ENCODE measurements at places on chromosomes 3 and 15.

DNA sequence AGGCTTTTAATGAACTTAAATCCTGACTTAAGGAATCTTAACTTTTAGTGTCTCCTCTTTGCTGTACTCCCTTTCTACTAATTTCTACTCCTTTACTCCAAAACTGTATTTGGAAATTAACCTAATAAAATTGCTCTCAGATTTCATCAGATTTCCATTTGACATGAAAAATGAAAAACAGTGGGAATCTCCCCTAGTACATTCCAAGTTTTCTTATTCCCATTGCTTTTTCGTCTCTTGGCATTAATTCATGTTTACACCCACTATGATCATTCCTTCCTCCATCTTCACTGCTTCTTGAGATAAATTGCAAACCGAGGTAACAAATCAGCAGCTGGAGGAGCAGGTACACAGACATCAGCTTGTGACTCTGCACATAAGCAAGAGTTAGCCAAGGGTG lies 208.7 kb downstream of the VGLL3 start:
- DNase-seq = no peak

DNA sequence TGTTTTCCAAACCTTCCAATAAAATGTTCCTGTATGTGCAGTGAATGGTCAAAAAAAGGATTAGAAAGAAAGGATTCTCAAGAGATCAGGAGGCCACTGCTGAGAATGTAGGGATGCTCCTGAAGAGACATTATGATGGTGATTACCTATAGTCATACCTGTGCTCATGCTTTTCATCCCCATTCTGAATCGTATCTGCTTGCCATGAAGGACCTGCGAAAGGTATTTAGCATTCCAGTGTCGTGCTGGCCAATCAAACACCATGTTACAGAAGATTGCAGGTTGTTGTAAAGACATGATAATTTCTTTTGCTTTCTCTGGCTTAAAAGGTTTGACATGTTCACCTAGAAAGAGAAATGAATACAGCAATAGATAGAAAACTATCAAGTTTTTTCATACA lies 16.1 kb downstream of the HSPBAP1 start:
- no peak for DNase-seq

DNA sequence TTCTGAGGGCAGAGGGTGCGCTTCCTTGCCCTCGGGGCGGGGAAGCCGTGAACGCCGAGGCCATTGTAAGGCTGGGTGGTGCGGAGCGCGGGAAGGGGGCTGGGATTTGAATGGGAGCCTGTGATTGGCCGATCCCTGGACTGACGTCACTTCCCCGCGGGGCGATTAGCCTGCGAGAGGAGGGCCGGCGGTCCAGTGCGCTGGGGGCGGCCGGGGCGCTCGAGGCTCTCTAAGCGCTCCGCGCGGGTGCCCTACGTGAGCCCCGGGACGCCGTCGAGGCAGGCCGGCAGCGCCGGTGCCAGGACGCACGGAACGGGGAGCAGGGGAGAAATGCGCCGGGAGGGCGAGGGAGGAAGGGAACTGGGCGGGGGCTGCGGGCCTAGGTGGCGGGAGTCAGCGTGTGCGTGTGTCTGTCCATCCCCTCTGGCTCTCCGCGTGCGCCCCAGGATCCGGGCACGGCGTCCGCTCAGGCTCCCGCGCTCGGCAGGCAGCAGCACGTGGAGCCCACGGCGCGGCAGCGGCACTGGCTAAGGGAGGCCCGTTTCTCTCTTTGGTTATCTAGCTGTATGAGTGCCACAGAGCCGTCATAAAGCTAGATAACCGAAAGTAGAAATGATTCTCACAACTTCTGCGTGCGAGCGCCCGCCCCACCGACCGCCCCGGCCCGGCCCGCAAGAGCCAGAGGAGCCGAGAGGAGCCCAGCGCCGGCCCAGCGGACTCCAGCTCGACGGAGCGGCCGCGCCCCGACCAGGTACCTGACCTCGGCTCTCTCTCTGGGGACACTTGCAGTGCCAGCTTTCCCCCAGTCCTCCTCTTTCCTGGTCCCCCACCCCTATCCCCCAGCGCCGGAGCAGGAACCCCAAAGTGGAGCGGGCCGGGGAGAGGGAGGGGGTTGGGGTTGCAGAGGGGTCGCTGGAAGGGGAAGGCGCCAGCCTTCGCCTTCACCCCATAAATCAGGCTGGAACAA lies 33.1 kb upstream of the POLG start:
- DNase-seq = no peak

GRCh38 chr3:182259579-182259978 lies 533.7 kb upstream of the ATP11B start:
- no peak for DNase-seq

- DNase-seq = no peak
Measured at GRCh38 chr15:62792986-62793751, 249.4 kb upstream of the TPM1 start.

DNA sequence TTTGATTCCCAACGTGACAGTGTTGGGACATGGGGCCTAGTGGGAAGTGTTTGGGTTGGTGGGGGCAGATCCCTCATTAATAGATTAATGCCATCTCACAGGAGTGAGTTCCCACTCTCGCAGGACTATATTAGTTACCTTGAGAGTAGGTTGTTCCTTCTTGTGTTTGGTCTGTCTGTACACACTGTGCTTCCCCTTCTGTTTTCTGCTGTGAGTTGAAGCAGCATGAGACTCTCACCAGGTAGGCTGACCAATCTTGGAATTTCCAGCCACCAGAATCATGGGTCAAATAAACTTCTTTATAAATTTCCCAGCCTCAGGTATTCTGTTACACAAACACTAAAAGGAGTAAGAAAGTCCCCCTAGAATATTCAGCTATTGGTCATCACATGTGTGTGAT lies 145.4 kb downstream of the ERC2 start:
- DNase-seq = no peak

- DNase-seq = no peak
Measured at GRCh38 chr3:177133860-177134815, 63.1 kb downstream of the TBL1XR1 start.

DNA sequence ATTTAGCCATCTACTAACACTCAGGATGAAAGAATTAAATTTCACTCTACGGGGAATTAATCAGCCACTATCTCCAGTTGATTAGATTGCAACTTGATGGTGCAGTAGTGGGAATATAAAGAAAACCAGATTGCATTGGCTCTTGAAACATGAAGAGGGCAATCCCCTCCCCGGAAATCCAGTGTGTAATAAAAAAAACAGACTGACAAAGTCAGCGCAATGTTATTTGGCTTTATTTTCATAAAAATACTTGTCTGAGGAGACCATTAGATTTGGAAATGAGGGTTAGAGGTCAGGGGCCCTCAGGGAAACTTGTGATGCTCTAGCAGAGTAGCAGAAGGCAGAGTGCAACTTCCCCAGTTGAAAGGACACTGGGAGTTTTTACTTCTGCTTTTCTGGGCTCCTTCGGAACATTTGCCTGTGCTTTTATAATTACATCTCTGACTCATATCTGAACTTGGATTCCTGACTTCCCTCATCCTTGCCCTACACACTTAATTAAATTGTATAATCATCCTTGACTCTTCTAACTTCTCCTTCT lies 326.8 kb downstream of the TUSC7 start:
- DNase-seq = no peak

DNA sequence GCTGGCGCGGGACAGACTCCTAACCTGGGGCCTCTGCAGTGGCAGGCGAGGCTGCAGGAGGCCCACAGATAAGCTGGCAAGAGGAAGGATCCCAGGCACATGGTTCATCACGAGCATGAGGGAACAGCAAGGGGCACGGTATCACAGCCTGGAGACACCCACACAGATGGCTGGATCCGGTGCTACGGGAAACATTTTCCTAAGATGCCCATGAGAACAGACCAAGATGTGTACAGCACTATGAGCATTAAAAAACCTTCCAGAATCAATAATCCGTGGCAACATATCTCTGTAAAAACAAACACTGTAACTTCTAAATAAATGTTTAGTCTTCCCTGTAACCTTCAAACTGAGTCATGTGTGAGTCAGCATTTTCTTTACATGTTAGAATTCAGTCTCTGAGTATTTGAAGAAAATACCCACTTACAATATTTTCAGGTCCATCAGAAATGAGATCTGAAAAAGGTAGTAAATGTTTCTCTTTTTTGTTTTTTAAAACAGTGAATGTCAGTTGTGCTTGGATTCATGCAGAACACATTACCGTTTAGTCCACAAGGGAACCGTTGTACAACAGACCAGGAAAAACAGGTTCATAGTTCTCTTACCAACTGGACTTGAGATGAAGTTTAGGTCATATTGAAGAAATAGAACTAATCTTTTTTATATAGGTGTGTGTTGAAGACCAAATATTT lies 75.9 kb downstream of the BOC start:
- peak; percentile 68 for DNase-seq

GRCh38 chr3:142963516-142964448 lies at the start of gene PAQR9:
TSS of gene PAQR9 (minus strand) at chr3:142963674. CDS start at chr3:142963336, 338 bp downstream.
- DNase-seq = peak; percentile 75

GRCh38 chr3:37127340-37127739 lies 47.0 kb downstream of the LRRFIP2 start:
- DNase-seq = no peak

GRCh38 chr15:63805993-63806980 lies 27.5 kb downstream of the HERC1 start:
- DNase-seq = no peak

DNA sequence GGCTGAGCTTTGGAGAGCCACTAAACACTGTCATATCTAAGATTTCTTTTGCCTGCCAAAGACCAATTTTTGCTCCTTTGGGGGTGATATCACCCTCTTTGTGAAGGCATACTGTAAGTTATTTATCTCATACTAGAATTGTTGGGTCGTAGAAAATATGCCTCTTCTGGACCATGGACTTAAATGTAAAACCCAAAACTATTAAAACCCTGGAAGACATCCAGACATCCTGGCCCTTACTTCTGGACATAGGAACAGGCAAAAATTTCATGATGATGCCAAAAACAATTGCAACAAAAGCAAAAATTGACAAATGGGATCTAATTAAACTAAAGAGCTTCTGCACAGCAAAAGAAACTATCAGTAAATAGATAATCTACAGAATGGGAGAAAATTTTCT lies 172.2 kb downstream of the ATG7 start:
- DNase-seq = no peak

DNA sequence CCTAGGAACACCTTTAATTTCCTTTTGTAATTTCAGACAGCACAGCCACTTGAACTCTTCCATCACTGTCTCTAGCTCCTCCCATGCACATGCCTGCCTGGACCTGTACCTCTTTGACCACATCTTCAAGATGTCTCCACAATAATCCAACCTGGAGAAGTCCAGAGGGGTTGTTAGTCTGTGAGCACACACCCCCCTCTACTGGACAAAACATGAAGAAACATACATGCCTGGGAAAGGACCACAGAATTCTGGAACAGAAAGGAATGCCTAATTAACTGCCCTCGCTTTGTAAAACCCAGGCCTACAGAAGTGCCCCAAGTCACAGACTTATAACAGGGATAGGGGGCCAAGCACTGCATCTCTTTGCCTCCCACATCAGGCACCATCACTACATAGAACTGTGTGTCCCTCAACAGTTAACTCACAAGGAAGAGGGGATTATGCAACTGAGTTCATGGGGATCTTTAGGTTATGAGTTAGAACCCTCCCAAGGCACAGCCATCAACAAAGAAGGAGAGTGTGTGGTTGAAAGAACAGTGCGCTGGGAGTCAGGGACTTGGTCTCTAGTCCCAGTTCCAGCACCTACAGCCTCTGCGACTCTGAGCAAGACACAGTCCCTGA lies 61.7 kb downstream of the FMN1 start:
- DNase-seq = no peak

DNA sequence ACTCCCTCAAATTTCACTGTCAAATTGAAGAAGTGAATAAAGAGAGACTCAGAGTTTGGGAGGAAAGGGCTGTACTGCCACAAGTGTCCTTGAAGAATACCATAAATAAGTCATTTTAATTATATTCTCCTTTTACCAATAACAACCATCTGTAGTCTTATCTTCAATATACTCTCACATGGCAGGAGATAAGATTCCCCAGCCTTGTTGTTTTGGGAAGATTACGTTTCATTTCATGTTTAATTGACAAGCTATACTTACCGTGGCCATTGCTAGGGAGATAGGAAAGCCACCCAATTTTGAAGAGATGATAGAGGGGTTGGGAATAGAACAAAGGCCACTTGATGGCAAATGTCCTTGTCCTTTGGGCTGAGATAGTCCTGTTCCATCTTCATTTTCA lies 2.3 kb downstream of the MINDY4B start:
- DNase-seq = no peak

DNA sequence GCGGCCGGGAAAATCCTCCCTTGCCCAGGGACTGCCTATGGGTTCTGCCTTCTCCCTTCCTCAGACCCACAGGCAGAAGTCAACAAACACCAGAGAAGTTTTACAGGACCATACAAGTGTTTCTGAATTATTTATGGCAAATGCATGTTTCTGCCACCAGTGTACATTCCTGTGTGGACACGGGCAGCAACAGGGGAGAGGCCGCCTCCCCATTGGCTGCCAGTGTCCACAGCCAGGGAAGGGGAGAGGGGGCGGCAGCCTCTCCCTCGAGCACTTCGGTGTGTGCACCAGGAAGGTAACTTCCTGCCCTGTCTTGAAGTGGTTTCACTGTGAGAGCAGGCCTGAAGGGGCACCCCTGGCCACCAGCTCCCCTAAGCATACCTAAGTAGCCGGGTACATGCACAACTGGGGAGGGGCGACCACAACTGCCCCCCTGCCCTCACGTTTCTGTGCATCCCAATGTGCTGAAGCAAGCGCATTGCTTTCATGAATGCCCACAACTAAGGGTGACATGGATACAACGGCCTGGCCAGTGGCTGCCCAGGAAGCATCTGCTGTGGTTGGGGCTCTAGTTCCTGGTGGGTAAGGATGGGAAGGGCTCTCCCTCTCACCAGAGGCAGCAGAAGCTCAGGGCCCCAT lies 14.8 kb upstream of the SHISA5 start:
- no peak for DNase-seq

DNA sequence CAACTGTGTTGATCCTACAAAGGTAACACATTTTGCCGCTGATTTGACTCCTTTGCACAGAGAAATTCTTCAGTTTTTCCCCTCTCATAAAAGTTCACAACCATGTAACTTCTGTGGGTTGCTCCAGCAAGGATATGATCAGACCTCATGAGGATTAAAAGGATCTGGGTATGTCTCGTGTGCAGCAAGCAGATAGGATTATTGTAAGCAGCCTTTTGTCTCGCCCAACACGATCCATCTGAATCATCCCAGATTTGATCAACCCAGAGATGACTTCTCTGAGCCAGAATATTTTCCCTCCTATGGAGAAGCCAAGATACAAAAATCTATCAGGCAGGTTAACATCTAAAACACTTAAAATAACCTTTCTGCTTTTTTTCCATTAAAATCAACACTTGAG lies 12.8 kb upstream of the BNIP2 start:
- DNase-seq = no peak

- no peak for DNase-seq
Measured at GRCh38 chr3:27287052-27287451, 82.1 kb downstream of the NEK10 start.

DNA sequence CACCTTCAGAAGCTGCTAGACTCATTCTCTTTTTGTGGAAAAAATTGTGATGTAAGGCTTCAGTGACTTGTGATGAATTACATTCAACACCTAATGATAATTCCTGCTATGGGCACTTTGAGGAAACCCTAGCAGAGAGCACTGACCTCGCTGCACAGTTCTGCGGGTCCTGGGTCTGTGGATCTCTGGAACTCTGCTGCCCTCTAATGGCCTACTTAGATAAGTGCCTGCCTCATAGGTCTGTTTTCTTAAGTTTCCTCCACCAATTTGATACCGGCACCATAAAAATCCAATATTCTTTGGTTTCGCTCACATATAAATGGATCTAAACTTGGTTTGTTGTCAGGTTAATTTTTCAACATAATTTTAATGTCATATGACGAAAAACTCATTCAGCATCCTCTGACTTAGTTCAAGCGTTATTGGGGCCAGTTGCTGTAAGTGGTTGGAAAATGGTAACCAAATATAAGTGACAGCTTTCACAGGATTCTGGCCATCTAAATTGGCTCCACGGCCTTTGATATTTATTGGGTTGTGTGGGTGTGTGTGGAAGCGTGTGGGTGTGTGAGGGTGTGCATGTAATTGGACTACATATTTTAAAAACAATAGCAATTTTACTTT lies 10.4 kb downstream of the SLITRK3 start:
- DNase-seq = peak; percentile 20

All from hematopoietic multipotent progenitor cell treated with erythropoietin and hydrocortisone succinate and interleukin-3 and kit ligand, for 15 days (in vitro differentiated cells).